K562 (cell line): ENCODE measurements at places on chromosomes 1 and 21.

- DNase-seq = no peak
Measured at GRCh38 chr1:112981426-112981825, 25.4 kb upstream of the SLC16A1 start.

GRCh38 chr21:34520764-34521508, 8.9 kb upstream of the KCNE1 start:
- DNase-seq = no peak

DNA sequence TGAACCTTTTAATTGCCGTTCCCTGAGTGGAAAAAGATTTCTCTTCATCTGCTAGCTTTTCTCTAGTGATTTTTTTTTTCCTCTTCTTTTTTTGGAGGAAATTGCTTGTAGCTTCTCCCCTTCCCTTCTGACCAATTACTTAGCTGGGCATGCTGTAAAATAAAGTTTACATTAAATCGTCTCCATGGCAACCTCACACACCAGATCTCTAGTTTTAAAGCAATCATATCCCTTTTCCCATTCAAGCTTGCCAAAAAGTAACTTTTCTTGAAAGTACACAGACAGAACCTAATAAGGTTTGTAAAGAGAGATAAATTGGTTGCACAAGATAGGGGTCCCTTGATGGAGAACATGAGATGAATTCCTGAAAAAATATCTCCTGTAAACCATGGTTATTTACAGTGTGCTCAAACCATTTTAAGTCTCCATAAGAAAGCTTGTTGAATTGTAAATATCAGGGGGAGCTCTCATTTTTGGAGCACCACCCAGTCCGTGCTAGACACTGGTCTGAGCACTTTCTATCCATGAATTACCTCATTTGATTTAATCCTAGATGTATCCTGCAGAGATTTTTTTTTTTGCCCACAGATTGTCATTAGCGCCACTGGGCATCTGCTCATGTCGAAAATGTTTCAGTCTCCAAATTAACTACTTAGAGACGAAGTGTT, 32.6 kb upstream of the HTR1D start:
- DNase-seq = no peak

GRCh38 chr21:36454093-36454531, 25.8 kb downstream of the CLDN14 start:
- no peak for DNase-seq

DNA sequence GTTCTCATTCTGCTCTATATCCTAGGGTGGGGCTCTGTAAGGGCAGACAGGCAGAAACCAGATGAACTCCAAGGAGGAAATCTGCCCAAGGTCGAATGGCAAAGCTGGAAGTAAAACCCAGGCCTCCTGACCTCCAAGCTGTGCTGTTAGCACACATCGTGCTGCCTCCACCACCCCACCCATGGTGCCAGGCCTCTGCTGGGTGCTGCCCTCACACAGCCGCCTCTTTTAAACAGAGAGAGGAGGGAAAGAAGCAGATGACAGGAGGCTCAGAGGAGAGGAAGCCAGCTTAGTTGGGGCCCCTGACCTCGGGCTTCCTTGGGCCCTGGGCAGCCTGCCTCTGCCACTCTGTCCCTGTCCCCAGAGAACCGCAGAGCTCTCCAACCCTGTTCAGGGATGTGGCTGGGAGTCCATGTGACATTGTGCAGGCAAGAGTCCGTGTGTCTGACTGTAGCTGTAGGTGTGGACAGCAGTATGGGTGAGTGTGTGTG, 1.1 kb downstream of the SYNC start:
- no peak for DNase-seq

DNA sequence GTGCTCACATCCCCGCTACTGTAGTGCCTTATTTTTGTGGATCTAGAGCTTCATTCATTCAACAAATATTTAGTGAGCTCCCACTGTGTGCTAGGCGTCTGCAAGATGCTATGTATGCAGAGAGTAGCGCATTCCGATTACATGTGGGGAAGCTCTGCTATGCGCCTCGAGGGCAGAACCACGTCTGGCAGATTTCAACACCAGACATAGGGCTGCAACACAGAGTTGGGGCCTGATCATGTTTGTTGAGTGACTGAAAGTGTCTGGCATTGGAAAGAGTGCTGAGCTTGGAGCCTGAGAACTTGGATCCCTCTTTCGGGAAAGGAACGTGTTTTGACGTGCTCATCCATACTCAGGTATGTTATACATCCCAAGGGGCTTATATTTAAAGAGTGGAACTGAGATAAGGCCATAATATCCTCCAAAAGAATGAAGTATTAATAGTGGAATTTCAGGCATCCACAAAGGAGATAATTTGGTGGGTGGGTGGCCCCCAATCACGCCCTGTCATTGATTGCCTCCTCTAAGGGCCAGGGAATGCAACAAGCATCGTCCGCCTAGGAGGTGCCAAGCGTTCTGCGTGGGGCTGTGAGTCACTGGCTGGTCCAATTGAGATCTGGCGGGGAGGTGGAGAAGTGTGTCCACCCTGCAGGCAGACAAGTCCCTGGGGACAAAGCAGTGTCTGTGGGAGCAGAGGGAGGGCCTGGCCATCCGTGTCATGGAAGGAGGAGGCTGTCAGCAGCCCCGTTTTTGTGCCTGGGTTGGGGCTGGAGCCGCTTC, 62.8 kb upstream of the ZBTB40 start:
- DNase-seq = no peak

GRCh38 chr1:77468257-77468948, 186.6 kb downstream of the AK5 start:
- no peak for DNase-seq

DNA sequence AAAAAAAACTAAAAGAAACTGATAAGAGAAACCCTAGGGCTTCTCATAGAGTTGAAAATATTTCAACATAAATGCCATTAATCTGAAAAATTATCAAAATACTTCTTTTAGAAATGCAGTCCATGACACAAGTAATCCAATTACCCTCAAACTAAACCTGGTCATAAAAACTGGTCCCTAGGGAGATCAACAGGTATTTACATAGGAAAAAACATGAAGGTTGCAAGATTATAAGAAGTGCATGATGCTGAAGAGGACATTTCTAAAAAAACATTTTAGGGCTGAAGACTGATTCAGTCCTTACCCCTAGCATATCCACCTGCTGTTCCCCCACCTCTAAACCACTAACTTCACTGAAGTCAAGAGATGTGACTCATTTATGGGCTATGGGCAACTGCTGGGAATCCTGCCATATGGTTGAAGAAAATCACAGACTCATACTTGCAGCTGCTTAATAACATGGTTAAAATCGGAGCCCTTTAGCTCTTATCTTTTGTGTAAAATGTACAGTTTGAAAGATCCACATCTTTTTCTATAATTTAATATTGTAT, 131.0 kb upstream of the RUNX1 start:
- no peak for DNase-seq

DNA sequence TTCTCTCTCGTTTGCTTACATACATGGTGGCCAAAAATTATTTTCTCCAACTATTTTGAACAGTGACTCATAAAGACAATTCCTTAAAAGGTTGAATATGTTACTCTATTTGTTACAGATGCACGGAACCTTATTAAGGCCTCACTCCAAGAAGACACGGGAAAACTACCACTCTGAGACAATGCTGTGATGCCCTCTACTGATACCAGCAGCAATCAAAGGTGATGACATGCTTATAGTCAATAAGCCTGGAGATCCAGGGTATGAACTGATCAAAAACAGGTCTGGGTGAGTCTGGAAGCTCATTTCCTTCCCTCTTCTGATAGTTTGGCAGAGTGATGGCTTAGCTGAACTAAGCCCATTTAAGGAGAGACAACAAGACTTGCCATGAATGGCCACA, 563.0 kb downstream of the LRRIQ3 start:
- DNase-seq = no peak
